Activated CD4-positive, alpha-beta T cell treated with anti-CD3 and anti-CD28 coated beads, Interleukin-2, amount 50 U/mL, for 4 hours (primary cell): ENCODE measurements at places on chromosomes 13 and 19.

- no peak for DNase-seq
Measured at GRCh38 chr19:46393456-46394401, 19.6 kb downstream of the CCDC8 start.

DNA sequence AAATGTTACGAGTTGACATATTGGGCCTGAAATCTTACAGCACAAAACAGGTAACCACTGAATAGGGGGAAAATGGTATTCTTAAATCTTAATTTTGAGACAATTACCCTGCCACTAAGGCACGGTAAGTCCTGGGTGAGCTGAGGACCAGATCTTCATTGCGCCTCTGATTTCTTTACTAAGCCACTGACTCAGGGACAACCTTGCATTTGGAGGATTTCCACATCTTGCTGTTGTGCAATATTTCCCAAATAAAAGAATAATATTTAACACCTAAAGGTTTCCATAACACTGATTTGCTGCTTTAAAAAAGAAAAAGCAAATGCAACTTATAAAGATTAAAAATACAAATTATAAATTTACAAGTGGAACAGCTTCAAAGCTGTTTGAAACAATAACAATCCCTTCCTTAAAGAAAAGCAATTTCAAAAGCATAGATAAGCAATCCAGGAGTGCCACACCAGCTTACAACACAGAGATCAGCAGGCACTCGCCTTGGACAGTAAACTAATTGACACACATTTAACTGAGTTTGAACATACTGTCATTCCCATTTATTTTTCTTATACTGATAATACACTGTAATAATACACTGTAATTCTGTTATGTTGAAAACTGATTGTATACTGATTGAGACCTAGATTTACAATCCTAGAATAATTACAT is 79.6 kb upstream of the DOCK9 start:
- no peak for DNase-seq

DNA sequence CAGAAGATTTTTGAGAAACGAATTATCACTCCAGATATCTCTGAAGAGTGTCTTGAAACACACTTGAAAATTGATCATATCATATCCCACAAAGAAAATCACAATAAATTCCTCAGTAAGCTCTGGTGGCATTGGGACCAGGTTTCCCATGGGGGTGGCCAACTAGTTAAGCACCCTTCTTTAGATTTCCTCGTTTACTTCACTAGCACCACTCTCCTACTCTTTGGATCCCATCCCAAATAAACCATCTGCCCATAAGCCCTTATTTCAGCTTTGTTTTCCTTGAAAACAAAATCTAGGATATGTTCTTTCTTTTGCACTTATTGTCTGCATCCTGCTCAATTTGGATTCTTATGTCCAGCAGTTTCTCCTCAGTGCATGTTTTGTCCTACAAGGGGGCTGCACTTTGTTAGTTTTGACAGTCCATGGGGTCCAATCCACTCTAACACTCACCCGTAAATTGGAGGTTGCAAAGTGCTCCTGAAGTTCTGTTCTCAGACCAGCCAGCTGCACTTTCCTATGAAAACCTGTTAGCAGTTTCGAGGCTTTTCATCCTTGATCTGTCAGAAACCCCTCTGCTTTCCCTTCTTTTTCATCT is 40.3 kb upstream of the FAM124A start:
- DNase-seq, result no peak

GRCh38 chr13:32134241-32135055 is 102.9 kb downstream of the FRY start:
- no peak for DNase-seq

GRCh38 chr19:51793994-51794393 is 963 bp upstream of the FPR3 start:
- DNase-seq, result no peak

DNA sequence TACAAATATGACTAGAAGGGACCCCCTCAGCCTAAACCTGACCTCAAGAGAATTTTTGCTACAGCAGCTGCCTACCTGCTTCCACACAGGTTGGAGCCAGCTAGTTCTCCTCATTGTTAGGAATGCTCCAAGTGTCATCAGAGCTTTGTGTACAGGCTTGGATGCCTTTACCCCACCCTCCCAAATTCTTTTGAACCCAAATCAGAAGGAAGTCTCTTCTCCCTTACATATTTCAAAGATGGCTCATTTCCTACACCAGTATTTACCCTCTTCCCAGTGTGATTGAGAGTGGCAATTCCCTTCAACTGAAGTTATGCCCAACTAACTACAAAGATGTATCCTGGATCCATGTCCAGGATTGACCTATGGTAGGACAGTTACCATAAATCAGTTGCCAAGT is 323.2 kb downstream of the OXGR1 start:
- DNase-seq, result no peak

DNA sequence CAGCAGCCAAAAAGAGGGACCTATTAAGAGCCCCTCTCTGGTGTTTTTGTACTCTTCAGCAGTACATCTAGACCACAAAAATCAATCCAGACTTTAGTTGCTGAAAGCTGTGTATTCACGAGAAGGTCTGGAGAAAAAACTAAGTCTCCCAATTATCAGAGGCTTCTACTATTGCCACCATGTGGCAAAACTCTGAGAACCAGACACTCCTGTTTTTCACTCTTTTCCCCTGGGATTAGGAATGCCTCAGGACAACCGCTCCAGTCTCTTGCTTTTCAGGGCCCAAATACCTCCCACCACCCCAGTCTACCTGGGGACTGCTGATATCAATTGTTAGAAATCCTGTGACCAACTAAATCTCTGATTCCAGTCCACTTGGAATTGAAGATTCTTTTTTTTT is 30.1 kb upstream of the OBI1 start:
- DNase-seq, result no peak

- DNase-seq, result no peak
Measured at GRCh38 chr19:41161903-41162302, 31.1 kb upstream of the CYP2S1 start.

GRCh38 chr13:53890696-53891095 is 862.1 kb downstream of the OLFM4 start:
- no peak for DNase-seq

GRCh38 chr13:60043262-60043661 is 120.5 kb downstream of the DIAPH3 start:
- no peak for DNase-seq

DNA sequence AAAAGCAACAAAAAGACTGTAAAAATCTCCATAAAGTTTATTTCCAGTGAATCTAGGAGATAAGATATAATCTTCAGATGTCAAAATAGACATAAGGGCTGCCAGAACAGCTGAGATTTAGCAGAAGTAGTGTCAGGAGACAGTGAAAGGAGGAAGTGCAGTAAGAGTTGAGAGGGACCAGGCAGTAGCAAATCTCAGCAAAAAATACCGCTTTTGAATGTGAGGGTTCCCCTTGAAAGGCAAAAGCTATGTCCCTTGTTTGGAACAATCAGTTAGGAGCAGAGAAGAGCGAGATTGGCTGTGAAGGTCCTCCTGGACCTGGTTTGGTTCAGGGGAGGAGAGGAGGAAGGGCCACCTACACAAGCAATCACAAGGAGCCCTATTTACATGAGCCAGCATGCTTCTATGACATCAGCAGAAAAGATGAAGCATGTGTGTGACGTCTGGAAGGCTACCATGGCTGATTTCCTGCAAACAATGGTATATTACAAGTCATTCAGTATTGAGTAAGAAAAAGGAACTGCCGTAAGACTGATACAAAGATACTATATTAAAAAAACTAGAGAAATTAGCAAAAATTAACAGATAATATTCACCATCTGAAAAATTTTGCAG is 98.9 kb upstream of the SIAH3 start:
- no peak for DNase-seq

- no peak for DNase-seq
Measured at GRCh38 chr19:41638641-41639081, 11.8 kb upstream of the CEACAM4 start.

- DNase-seq, result no peak
Measured at GRCh38 chr19:11737964-11738745, 591 bp downstream of the ZNF823 start.

DNA sequence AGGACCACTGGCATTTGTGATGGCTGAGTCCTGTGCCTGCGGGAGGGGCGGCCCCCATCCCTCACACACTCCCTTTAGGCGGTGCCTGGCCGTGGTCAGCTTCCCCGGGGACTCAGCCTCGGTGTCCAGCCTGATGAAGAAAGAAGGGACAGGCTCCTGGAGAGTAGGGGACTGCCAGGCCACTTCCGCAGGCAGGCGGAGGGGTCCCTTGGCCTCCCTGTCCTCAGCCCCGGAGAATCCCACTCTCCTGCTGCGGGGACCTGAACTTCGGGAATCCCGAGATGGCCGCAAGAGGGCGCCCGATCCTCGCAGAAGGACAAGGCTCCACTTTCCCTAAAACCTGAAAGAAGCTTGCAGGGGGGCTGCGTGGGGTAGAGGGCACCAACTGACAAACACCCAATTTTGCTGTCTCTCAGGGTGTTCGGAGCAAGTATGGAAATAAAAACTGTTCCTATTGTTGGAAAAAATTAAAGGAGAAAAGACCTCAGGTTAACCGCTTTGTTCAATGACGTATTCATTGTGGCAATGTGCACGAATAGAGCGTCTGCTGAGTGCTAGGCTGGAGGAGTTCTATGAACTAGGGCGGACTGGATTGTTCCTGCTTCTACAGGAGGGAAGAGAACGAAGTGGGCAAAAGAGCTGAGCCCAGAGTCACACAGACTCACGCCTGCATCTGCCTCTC is 297.3 kb downstream of the ZNF536 start:
- peak; percentile 31 for DNase-seq

- DNase-seq, result no peak
Measured at GRCh38 chr13:43110036-43110435, 86.7 kb downstream of the DNAJC15 start.

DNA sequence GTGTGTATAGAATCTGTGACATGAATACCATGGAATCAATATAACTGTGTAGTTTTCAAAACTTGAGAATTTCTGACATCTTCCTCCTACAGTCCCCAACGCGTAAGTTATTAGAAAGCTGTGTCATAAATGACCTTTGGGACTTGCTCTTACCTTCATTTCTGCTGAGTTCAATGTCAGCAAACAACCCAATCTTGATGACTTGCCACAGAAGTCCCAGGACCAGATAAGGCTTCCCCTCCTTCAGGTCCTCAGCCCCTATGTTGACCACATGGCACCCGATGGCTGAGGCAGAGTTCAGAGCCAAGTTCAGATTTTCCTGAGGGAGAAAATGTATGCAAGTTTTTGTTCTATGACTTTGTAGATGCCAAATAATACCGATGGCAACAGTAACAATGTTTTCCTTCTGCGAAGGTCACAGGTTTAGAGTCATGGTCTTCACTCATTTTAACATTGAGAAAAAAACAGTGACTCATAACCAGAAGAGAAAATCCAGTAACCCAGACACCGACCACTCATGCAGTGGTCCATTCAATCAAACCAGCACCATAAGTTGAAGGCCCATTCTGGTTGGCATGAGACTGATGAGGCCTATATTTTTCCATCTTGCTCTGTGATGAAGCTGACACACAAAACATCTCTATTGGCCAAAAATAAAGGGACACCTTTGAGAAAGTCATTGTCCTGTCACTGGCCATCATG is 29.2 kb downstream of the LCP1 start:
- no peak for DNase-seq

GRCh38 chr13:44744880-44745633 is 168.9 kb upstream of the TSC22D1 start:
- DNase-seq, result no peak
